ENCODE measurements at places on chromosomes 4 and X. TPM values are rescaled to one million over a fixed set of nuclear protein-coding genes. Genes with fewer than 3 reads are reported as not detected.

Gene ADH4
- total RNA-seq = not detected

Gene TNMD
- not detected for total RNA-seq

Gene RPS6KA6
- 2.8 TPM for total RNA-seq

Gene TDO2
- 7.4 TPM for total RNA-seq

Gene ARHGAP36
- not detected for total RNA-seq

Gene AMTN
- 3.3 TPM for total RNA-seq

Gene TCEAL7
- total RNA-seq = 8.2 TPM

Gene GAGE12E
- total RNA-seq = not detected

Gene SUPT20HL1
- not detected for total RNA-seq

Gene GYPB
- not detected for total RNA-seq

Gene ZIC3
- not detected for total RNA-seq

Gene CSAG3
- not detected for total RNA-seq

Gene TMA16
- 18.9 TPM for total RNA-seq

Gene NAA11
- total RNA-seq = not detected

Gene MAGEA9B
- not detected for total RNA-seq

Gene CPLX1
- 3.2 TPM for total RNA-seq

Gene TBX22
- not detected for total RNA-seq

Gene MTCP1
- total RNA-seq = 11.5 TPM

Gene CXCL8
- total RNA-seq = 12.3 TPM

Gene ACE2
- 3.6 TPM for total RNA-seq

Gene NUDT11
- 0.93 TPM for total RNA-seq

Gene TMEM31
- not detected for total RNA-seq

Gene USP17L12
- total RNA-seq = not detected

Gene BEND2
- not detected for total RNA-seq

Gene DKK2
- 17.5 TPM for total RNA-seq
